Panc1 (cell line): ENCODE measurements at places on chromosomes 3 and 15. TPM values are rescaled to one million over a fixed set of nuclear protein-coding genes. Genes with fewer than 3 reads are reported as not detected.

ZNF662 gene
- not detected for total RNA-seq

GOLGA6B gene
- total RNA-seq = not detected

TLR9 gene
- not detected for total RNA-seq

FSTL1 gene
- total RNA-seq = 9.2 TPM

EOMES gene
- total RNA-seq = 2.5 TPM

DAZL gene
- not detected for total RNA-seq

GOLGA6A gene
- total RNA-seq = 0.05 TPM

RAB8B gene
- 17.6 TPM for total RNA-seq

AHSG gene
- total RNA-seq = 0.85 TPM

THAP10 gene
- total RNA-seq = 6.7 TPM

SCN11A gene
- total RNA-seq = not detected

ALCAM gene
- total RNA-seq = 32.3 TPM

GPR15 gene
- not detected for total RNA-seq

FBXL22 gene
- total RNA-seq = 0.54 TPM

PDIA5 gene
- total RNA-seq = 53.6 TPM

SCAPER gene
- 15.3 TPM for total RNA-seq

DUOX1 gene
- total RNA-seq = 0.31 TPM

ABCF3 gene
- total RNA-seq = 101 TPM

ZNF639 gene
- 56.1 TPM for total RNA-seq

AMIGO3 gene
- 0.72 TPM for total RNA-seq

LIPH gene
- 19.9 TPM for total RNA-seq

NEDD4 gene
- 18.8 TPM for total RNA-seq

ANKUB1 gene
- not detected for total RNA-seq

GPR149 gene
- total RNA-seq = not detected

PLA1A gene
- not detected for total RNA-seq

FBXL2 gene
- 12.3 TPM for total RNA-seq

CLASP2 gene
- total RNA-seq = 40.4 TPM

SCG3 gene
- 0.62 TPM for total RNA-seq

CAND2 gene
- 0.13 TPM for total RNA-seq

FSD2 gene
- total RNA-seq = not detected

TOPAZ1 gene
- not detected for total RNA-seq

COL6A5 gene
- total RNA-seq = not detected

MYL3 gene
- total RNA-seq = not detected

ACP3 gene
- not detected for total RNA-seq

KLF13 gene
- total RNA-seq = 78.6 TPM

CPNE9 gene
- 0.13 TPM for total RNA-seq

COLQ gene
- total RNA-seq = 0.64 TPM

TIGIT gene
- not detected for total RNA-seq

CLDN18 gene
- 0.08 TPM for total RNA-seq

NAA50 gene
- total RNA-seq = 208 TPM

TUSC7 gene
- not detected for total RNA-seq

LDHAL6B gene
- not detected for total RNA-seq

DGKG gene
- 0.46 TPM for total RNA-seq

SUSD5 gene
- total RNA-seq = 16.3 TPM

CLPX gene
- total RNA-seq = 49.9 TPM

RPL35A gene
- total RNA-seq = 1,025 TPM

SLC28A1 gene
- not detected for total RNA-seq

DET1 gene
- 5.2 TPM for total RNA-seq

SMAD6 gene
- total RNA-seq = 45.9 TPM

GOLGA8T gene
- not detected for total RNA-seq

STARD5 gene
- total RNA-seq = 2.9 TPM

VPS13C gene
- total RNA-seq = 47.3 TPM
